Temporal lobe (tissue), 4 donors: ENCODE measurements at places on chromosomes 4 and X. TPM values are rescaled to one million over a fixed set of nuclear protein-coding genes. Genes with fewer than 3 reads are reported as not detected.

AFM gene
- not detected for total RNA-seq

SPANXA2 gene
- total RNA-seq = not detected

GPR82 gene
- not detected for total RNA-seq

DRD5 gene
- total RNA-seq = 0.74 TPM

GPC3 gene
- total RNA-seq = 3.7 TPM

HHIP gene
- 2.0 TPM for total RNA-seq

SPIN2A gene
- 0.74 TPM for total RNA-seq

GAGE12H gene
- total RNA-seq = not detected

PABPC1L2A gene
- total RNA-seq = 1.7 TPM

LANCL3 gene
- total RNA-seq = 1.5 TPM

CDX4 gene
- total RNA-seq = not detected

TLR2 gene
- total RNA-seq = 1.2 TPM

CT45A3 gene
- not detected for total RNA-seq
